ENCODE measurements at places on chromosomes 2 and 18. TPM values are rescaled to one million over a fixed set of nuclear protein-coding genes. Genes with fewer than 3 reads are reported as not detected.

Gene UGGT1
- 33.5 TPM for total RNA-seq

Gene ACKR3
- total RNA-seq = 8.3 TPM

Gene MARCO
- total RNA-seq = not detected

Gene MBP
- total RNA-seq = 4,891 TPM

Gene PTPRM
- total RNA-seq = 88.4 TPM

Gene HOXD4
- not detected for total RNA-seq

Gene HAUS1
- 9.1 TPM for total RNA-seq

Gene UGT1A10
- not detected for total RNA-seq

Gene CLEC4F
- total RNA-seq = not detected

Gene KLHL30
- not detected for total RNA-seq

Gene SCYGR4
- not detected for total RNA-seq

Gene LYPD1
- 7.1 TPM for total RNA-seq

Gene SCG2
- 65.1 TPM for total RNA-seq

Gene QPCT
- 12.2 TPM for total RNA-seq

Gene PDCL3
- total RNA-seq = 25.0 TPM

Gene TFCP2L1
- 2.8 TPM for total RNA-seq

Gene CDH2
- total RNA-seq = 93.9 TPM

Gene FBXO41
- total RNA-seq = 99.5 TPM

Gene APCDD1
- 53.8 TPM for total RNA-seq

Gene ZFP36L2
- total RNA-seq = 28.4 TPM

Gene TNFAIP6
- 0.97 TPM for total RNA-seq

Gene HOXD13
- total RNA-seq = not detected

Gene CFAP53
- total RNA-seq = 3.0 TPM

Gene CAPN14
- total RNA-seq = 1.7 TPM

Gene DOK6
- total RNA-seq = 34.5 TPM

Gene TRIM43
- not detected for total RNA-seq

Gene CCDC102B
- 18.5 TPM for total RNA-seq

Gene FEV
- total RNA-seq = not detected

Gene PLCD4
- 5.7 TPM for total RNA-seq

Gene UGT1A8
- total RNA-seq = not detected
